ENCODE measurements at places on chromosomes 2 and 18. TPM values are rescaled to one million over a fixed set of nuclear protein-coding genes. Genes with fewer than 3 reads are reported as not detected.

DNA sequence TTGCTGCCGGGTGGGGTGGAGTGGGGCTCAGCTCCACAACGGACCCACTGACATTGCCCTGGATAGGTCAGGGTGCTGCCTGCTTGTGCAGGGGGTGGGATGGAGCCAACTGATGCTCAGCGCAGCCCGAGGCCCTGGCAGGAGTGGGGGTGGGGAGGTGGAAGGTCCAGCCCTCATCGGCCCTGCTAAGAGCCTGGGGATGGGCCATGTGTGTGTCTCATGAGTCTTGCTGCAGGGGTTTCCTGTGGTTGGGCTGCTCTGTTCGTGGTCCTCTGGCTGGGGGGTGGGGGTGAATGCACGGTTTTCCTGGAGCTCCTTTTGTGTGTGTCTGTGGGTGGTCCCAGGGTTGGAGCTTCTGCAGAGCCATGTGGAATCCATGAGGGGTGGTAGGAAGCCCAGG, 39.4 kb upstream of the GALR1 start:
- H3K4me1 ChIP-seq: peaks cover 25% of the 10 kb centered on the region
- H3K27me3 ChIP-seq: no peaks in the 10 kb centered on the region
- no peak overlapping the region for H3K4me3 ChIP-seq
- no peaks in the 10 kb centered on the region for H3K36me3 ChIP-seq
- no peak for DNase-seq

GRCh38 chr2:237571551-237571950, 5.2 kb downstream of the PRLH start:
- H3K27me3 ChIP-seq: peaks cover 11% of the 10 kb centered on the region
- no peak overlapping the region for H3K27ac ChIP-seq
- no peak overlapping the region for H3K4me3 ChIP-seq
- no peaks in the 10 kb centered on the region for H3K4me1 ChIP-seq
- DNase-seq: no peak
- H3K36me3 ChIP-seq: no peaks in the 10 kb centered on the region

AQP12B gene
- not detected for total RNA-seq

DYTN gene
- not detected for total RNA-seq

RUFY4 gene
- 0.53 TPM for total RNA-seq

LIPG gene
- total RNA-seq: 0.29 TPM

GRCh38 chr2:102975996-102976975, 214.5 kb downstream of the TMEM182 start:
- H3K36me3 ChIP-seq: no peaks in the 10 kb centered on the region
- no peak overlapping the region for H3K4me3 ChIP-seq
- no peak overlapping the region for H3K27ac ChIP-seq
- peaks cover 3% of the 10 kb centered on the region for H3K27me3 ChIP-seq
- no peak for DNase-seq

- no peak overlapping the region for H3K27ac ChIP-seq
- H3K36me3 ChIP-seq: peaks cover 23% of the 10 kb centered on the region
- H3K27me3 ChIP-seq: no peaks in the 10 kb centered on the region
These were observed 31.4 kb downstream of the INO80C start for GRCh38 chr18:35466334-35466733.

CDH20 gene
- 0.07 TPM for total RNA-seq

OTOS gene
- total RNA-seq: not detected

DNA sequence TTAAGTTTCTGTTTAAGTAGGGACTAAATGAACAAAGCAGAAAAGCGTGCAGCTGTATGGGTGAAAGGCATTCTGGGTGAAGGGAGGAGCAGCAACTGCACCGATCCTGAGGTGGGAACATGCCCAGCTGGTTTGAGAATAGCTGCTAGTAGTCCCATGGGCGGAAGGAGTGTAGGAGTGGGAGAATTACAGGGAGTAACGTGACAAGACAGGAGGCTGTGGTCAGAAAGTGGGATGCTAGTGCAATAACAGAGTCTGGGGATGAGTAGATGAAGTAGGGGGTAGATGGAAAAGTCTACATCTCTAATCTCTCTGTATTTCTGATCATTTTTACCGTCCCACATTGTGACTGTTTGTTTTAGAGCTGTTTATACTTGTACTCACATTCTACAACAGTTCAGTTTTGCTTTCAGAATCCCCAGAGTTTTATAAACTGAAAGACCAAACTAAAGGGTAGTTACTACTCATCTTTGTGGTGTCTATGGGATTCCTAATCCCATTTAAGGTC, 118.9 kb downstream of the LCLAT1 start:
- H3K4me3 ChIP-seq: no peak overlapping the region
- DNase-seq: no peak
- no peak overlapping the region for H3K27ac ChIP-seq
- H3K27me3 ChIP-seq: no peaks in the 10 kb centered on the region
- no peaks in the 10 kb centered on the region for H3K4me1 ChIP-seq
- H3K36me3 ChIP-seq: peaks cover 47% of the 10 kb centered on the region

DNA sequence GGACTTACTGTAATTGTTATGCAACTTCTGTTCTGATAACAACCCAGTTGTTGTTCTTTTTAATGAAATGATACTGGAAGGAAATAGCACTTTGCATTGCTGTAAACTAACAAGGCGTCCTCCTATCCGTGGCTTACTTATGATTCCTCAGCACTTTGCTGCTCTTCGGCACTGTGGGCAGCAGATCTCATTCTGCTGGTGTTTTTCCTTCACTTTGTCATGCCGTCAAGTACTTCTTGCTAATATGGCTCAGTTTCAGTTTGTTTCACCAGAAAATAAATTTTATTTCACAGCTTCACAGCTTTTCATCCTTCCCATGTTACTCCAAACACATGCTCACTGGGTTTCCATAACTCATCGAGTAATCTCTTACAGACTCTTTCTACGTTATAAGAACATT, 289.3 kb downstream of the MEIS1 start:
- H3K27me3 ChIP-seq: no peaks in the 10 kb centered on the region
- H3K4me3 ChIP-seq: no peak overlapping the region
- DNase-seq: no peak
- H3K27ac ChIP-seq: no peak overlapping the region
- H3K36me3 ChIP-seq: no peaks in the 10 kb centered on the region
